AML-193 (cell line): ENCODE measurements at places on chromosomes 3 and 15.

DNA sequence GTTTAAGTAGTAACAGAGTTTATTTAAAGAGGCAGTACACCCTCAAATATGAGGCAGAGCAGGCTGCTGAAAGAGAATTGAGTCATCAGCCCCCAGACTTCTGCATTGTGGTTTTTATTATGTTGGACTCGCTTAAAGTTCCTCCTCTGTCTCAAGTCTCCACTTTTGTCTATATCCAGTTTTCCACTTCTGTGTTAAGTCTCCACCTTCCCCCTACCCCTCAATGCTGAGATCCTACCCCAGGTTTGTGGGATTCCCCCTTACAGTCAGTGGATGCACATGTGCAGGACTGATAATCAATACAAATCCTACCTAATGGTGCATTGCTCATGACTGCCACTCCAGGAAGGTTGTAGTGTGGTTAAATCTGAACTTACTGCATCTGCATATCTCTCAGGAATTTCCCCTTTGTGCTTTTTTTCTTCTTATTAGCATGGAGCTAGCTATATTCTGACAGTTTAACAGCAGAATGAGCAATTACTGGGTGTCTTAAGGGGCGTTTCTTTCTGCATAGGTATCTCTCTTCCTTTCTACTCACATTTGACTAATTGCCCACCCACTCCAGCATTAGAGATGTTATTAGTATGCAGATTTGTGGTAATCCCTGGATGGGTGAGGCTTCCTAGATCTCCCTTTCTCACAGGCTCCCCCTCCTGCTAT is 11.9 kb upstream of the CD200R1L start:
- peak; percentile 92 for DNase-seq

- DNase-seq = peak; percentile 53
Observed at GRCh38 chr3:152508705-152509104, 240.0 kb downstream of the MBNL1 start.

DNA sequence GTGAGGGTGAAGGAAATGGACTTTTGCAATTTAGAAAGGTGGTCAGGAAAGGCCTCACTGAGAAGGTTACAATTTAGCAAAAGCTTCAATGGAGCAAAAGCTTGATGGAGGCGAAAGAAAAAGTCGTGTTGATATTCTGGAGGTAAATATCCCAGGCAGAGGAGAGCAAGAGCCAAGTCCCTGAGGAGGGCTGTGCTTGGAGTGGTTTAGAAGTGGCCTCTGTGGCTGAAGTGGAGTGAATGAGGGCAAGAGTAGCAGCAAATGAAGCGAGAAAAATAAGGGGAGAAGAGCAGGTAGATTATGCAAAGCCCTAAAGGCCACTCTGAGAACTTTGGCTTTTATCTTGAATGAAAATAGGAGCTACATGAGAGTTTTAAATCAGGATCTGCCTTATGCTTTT is 54.1 kb downstream of the GUCA1C start:
- DNase-seq = no peak

DNA sequence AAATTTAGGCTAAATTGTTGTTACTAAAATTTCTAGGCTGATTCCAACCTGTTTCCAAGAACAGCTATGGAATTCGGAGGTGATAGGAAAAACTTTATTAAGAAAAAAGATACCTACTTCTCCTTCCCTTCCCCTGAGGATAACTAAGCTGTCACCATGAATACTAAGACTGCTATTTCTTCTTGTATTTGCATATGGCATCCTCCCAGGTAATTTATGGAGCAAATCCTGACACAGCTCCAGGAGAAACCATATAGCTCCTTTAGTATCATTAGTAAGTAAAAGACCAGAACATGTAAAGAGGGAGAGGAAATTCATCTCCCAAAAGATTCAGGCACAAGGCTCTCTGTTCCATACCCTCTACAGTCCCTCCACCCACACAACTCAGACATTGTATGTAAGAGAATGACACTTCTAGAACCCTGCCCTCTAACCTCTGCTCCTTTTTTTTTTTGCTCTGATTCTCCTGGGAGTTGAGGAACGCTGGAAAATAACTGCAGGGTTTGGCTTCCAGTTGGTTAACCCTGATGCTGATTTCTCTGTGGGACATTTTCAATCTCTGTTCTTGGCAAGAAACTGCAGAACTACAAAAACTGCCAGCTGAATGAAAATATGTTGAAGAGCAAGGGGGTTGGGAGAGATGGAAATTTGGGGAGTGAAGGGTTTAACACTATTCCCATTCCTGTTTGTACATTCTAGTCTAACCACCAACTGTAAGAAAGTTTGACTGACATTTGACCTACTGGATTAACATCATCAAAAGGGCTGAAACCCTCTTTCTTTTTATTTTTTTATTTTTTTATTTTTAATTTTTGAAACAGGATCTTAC is 14.2 kb upstream of the MAGI1 start:
- no peak for DNase-seq

GRCh38 chr3:172287937-172288477 is 160.2 kb downstream of the GHSR start:
- DNase-seq = no peak

GRCh38 chr3:28151608-28152228 is 89.7 kb upstream of the CMC1 start:
- no peak for DNase-seq

GRCh38 chr3:143433787-143434378 is 314.3 kb downstream of the CHST2 start:
- peak; percentile 48 for DNase-seq

GRCh38 chr3:154900816-154901215 is 179.3 kb upstream of the MME start:
- DNase-seq = no peak

DNA sequence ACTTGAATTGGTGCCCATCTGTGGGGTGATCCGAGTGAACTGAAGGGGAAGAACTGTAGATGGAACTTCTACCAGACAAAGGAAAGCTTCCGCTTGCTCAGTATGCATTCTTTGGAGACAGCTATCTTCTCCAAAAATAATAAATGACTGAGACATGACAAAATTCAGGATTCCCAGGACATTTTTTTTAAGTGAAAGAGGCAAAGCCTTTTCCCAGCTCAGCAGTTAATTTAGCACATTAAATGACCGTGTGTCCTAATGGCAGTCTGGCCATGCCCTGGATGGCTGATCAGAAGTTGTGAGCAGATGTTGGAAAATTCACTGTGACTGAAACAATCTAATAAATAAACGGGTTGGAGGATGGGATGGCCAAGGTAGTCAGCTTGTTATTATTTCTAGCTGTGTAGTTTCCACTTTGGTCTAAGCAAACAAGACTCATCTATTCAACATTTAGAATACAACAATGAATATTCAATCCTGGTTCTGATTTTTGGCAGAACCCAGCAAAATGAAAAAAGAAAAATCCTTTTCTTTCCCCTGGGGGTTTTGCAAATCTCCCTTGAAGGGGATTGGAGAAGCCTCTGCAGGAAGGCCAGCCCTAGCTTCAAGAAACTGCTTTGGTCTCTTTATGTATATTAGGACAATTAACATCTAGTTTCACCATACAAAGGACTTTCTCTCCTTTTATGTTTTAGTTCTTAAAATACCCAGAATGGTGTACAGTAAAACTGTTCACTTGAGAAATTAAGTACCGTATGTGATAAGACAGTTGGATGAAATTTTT is 540.9 kb upstream of the MDFIC2 start:
- no peak for DNase-seq

DNA sequence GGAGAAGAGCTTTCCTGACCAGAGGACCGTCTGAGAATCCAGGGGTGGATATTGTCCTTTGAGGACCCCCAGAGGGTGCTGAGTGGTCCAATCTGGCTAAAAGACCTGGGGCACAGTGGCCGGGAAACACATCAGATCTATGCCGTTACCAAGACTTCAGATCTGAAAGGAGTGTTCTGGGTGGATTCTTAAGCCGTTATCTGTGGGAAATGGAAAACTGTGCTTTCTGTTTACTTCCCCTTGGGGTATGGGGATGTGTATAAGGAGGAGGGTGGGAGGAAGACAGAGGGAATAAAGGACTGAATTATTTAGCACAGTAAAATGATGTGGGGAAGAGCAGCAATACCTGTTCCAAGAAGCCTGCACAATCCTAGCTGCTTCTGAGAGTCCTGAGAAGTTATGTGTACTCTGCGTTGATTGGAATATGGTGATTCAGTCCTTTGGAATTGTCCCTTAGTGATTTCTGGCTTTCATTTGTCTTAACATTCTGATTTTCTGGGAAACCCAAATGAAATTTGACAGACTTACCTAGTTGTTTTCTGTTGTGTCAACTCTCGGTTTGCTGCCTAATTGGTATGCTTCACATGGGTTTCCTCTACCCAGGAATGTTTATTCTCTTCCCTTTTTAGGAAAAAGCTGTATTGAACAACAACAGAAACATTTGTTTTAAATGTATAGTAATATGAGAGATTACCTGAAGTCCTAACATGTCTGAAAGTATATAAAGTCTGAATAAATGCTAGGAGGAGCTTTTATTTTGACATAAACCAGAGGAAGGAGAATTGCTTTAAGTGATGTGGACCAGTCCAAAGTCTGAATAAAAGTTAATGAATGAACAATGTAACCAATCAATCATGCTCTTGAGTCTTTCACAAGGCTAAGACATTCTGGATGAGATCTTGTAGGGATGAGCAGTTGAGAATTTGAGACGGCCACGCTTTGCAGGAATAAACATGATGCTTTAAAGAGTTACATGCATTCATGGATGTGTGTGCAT is 427.1 kb upstream of the C2CD4B start:
- no peak for DNase-seq

DNA sequence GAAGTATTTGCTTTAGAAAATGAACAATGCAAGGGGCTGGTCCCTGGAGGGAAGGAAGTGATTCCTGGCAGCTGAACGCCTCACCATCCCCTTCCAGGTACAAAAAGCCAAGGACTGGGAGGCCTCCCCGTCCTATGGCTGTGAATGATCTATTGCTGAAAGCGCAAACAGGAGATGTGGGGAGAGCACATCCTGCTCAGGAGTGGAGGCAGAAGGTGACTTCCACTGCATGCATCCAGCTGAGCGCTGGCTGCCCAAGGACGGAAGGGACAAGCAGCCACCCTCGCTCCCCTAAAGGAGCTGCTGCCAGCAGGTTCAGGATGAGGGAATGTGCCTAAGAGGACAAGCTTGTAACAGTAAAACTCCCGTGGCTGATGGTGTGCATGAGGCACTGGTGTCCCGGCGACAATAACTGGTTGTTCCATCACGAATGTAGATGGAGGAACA is 41.4 kb downstream of the ABTB1 start:
- no peak for DNase-seq

- no peak for DNase-seq
Observed at GRCh38 chr15:41982133-41982930, 10.0 kb upstream of the EHD4 start.

DNA sequence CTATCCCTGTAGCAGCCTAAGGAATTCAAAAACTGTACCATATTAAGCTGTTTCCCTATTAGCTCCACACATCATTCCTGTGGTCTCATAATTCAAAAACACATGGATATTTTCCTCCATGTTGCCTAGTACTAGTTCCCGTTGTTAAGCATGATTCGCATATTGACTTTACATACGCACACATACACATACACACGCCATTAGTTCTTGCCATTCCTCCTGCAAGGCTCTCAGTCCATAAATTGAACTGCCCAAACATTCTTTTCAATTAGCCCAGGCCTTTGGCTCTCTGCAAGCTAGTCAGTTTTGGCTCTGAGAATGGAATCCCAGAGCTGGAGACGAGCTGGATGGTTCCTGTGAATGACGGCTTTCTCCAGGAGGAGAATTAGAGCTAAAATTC is 57.2 kb upstream of the RAD18 start:
- no peak for DNase-seq

- peak; percentile 76 for DNase-seq
Observed at GRCh38 chr15:37764733-37765191, 169.7 kb upstream of the TMCO5A start.

GRCh38 chr3:193253986-193254660 is 13.1 kb downstream of the PLAAT1 start:
- DNase-seq = no peak

- DNase-seq = no peak
Observed at GRCh38 chr3:73637042-73637441, 12.3 kb upstream of the PDZRN3 start.

- no peak for DNase-seq
Observed at GRCh38 chr3:109071350-109072142, 46.4 kb downstream of the MORC1 start.

DNA sequence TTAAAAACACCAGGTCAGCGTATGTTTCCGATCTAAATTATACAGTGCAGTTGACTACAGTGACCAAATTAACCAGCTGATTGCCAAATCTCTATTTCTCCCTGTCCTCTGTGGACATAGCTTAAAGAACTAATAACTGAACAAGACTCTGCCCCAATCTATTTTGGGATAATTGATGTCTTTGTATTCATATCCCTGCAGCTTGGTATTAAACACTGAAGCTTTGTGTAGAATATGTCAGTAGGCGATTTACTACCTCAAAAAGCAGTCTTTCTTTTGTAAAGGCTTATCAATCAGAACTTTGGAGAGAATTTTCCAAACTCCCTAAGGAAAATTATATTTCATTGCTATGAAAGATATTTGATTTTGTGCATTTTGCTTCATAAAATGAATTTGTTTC is 258.2 kb downstream of the SOX2 start:
- no peak for DNase-seq

DNA sequence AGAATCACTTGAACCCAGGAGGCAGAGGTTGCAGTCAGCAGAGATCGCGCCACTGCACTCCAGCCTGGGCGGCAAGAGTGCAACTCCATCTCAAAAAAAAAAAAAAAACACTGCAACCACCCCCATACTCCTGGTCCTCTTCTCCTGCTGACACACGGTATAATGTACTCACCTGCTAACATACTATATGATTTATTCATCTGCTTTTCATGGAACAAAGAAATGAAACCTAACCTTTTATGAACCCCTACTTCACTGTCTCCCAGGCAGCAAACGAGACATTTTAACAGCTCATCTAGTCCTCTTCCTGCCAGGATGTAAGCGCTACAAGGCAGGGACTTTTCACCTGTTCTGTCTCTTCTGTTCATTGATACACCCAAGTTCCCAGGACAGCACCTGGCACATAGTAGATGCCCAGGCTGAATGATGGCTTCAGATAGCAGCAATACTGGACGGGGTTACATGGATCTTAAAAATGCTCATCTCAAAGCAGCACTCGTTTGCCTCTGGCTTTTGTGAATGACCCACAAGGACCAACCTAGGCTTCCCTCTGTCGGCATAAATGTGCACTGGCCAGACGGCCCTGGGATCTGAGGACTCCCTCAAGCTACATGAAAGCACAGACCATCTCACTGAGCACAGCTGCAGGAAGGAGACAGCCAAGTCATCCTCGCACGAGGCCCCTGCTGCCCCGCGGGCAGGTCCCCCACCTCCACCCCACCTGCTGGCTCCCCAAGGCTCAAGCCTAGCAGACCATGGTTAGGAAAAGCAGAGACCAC is 20.3 kb downstream of the XXYLT1 start:
- no peak for DNase-seq

- no peak for DNase-seq
Observed at GRCh38 chr15:71349736-71350526, 234.7 kb downstream of the THSD4 start.

DNA sequence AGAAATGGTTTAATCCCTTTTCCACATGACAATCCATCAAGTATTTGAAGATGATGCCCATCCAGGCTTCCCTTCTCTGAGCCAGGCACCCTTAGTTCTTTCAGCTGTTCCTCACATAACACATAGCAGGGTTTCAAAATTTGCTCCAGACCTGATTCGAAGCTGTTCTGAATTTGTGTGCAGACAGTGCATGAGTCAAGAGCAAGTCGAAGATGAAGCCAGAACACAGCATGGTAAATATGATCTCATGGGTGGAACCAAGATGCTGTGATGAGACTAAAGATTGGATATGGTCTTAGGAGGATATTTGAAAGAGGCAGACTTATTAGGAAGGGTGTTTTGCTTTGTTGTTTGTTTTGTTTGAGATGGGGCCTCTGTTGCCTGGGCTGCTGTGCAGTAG is 32.6 kb upstream of the PDE8A start:
- no peak for DNase-seq
